ENCODE measurements at places on chromosomes 2 and 18.

DNA sequence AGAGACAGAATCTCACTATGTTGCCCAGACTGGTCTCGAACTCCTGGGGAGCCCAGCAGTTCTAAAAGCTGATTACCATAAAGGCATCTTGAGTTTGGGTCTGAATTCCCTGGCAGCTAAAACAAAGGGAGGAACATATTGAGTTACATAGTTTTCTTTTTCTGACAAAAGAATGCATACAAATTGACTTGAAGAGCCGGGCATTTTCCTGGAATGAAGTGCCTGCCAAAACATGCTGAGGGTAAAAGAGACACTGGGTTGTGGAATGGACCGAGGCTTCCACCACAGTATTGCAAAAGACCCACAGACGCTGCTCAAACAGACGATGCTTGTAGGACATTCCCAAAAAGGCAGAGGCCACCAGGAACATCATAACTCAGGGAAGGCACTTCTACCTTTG lies 35.1 kb upstream of the ROCK2 start:
- no peak for DNase-seq

GRCh38 chr2:106124905-106125549 lies 69.1 kb downstream of the UXS1 start:
- no peak for DNase-seq

DNA sequence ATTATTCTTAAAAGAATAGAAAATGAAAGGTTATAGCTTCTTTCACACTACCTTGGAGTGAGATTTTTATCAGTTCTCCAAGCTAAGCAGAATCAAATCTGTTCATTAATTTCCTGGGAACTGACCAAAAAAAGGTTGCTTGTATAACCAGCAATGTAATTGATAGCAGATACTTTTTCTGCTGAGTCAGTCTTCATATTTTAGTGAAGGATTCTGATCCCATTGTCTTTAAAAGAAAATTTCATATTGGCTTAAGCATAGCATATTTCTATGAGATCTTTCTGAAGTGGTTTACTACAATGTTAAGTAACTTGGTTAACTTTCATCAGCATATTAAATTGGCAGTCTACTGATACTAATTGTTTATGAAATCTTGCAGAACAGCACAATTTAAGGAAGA lies 338.0 kb downstream of the TMX3 start:
- no peak for DNase-seq

- DNase-seq, result no peak
Measured at GRCh38 chr2:119147776-119148715, 10.5 kb downstream of the C1QL2 start.

DNA sequence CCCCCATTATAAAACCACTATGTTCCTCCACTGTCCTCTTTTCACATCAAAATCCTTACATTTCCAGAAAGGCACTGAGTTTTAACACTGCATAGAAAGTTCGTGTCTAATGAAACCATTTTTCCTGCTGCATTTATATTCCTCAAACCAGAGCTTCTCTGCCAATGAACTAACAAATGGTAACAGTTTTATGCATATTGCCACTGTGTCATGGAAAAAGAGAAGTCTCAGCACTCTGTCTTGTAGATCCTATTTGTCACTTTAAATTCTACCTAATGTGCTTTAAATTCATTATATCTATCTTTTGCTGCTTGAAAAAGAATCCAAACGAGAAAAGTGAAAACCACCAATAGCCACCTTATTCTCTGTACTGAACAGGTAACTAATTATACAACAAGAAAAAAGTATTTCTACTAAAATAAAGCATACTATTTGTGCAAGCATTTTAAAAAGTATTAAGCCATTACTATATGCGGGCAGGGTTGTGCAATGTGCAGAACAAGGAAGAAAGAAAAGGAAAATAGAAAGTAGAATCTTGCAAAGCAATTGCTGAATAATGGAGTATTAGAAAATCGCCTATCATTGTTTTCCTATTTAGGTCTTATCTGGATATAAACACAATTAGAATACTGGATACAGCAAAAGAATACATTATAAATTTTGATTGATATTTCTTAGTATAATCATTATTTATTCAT lies 328.9 kb downstream of the ZEB2 start:
- DNase-seq, result no peak

DNA sequence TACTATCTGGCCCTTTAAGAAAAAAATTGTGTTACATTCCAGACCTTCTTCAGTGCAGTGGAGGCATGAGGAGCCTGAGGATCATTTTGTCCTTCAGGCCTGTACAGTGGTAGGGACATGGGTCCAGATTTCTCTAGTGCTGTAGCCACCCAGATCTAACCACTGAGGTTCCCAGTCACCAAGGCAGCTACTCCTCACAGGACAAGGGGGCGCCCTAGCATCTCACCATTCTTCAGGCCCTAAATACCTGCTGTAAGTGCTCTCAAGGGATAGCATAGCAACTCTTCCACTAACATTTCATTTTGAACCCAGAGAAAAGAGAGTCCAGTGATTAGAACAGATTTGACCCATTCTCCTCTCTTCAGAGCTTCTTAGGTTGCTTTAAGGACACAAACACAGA lies 1533.0 kb downstream of the LRP1B start:
- no peak for DNase-seq

DNA sequence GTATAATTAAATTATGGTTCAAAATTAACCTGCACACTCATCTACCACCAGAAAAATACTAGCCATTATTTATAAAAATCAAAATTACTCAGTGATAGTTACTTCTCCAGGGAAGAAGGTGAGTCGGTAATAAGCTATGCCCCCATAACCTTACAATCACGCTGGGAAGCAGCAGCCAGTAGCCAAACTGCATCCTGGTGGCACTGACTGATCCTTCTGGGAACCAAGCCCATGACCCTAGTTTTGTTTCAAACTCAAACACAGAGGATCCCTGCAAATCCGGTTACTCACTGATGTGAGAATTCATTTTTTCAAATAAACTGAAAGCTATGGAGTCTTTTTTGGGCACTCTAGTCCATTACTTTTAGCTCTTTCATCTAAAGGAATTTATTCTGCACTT lies 88.2 kb upstream of the VWC2L start:
- no peak for DNase-seq

GRCh38 chr2:71469403-71470398 lies 16.3 kb downstream of the DYSF start:
- DNase-seq, result no peak

GRCh38 chr2:26290001-26290400 lies 45.3 kb downstream of the HADHB start:
- no peak for DNase-seq

DNA sequence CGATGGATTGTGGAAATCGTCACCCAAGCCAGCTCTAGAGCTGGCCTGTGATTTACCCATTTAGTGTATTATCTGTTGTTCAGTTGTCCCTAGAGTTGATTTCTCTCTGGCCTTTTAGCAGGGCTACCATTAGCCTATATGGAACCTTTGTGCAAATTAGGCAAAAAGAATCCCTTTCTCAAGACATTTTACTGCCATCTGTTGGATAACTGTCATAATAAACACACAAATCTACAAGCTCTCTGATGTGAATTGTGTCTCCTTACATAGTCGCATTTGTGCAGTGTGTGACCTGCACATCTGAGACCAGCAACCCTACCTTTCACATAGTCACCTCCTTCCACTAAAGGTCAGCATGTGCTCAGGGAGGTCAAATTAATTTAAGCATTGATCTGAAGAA lies 34.0 kb downstream of the LOXHD1 start:
- DNase-seq, result no peak

- DNase-seq, result no peak
Measured at GRCh38 chr2:5984946-5985345, 292.8 kb downstream of the SOX11 start.

- DNase-seq, result no peak
Measured at GRCh38 chr18:39966275-39966674, 1988.8 kb upstream of the PIK3C3 start.

GRCh38 chr2:134674687-134675086 lies 44.1 kb downstream of the TMEM163 start:
- DNase-seq, result no peak

- DNase-seq, result no peak
Measured at GRCh38 chr2:238997684-238998083, 149.8 kb downstream of the TWIST2 start.

DNA sequence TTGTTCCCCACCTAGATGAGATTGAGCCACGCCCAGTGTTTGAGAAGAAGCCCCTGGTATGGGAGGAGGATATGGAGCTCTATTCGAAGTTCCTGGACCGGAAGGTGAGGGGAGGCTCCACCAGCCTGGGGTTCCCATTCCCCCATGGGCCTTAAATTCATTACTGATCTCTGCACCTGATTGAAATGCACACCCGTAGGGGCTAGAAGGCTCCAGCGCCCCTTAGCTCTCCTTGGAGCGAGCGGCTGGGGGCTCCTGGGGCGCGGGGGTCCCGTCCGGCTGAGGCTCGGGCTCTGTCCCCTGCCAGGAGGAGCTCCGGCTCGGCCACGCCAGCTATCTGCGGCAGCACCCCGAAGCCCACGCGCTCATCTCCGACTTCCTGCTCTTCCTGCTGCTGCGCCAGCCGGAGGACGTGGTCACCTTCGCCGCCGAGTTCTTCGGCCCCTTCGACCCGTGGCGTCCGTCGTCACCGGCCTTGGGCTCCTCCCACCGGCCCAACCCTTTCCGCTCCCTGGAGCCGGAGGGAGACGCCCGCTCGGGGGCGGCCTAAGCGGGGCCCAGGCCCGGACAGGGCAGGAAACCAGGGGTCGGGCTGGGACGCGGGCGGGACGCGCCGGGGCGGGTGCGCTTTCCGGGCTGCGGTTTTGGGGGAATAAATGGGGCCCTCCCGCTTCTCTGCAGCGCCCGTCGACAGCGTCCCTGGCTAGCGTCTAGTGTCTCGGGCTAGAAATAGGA lies 10.9 kb downstream of the CATIP start:
- DNase-seq, result no peak

- DNase-seq, result no peak
Measured at GRCh38 chr2:221845021-221845365, 272.9 kb upstream of the EPHA4 start.

DNA sequence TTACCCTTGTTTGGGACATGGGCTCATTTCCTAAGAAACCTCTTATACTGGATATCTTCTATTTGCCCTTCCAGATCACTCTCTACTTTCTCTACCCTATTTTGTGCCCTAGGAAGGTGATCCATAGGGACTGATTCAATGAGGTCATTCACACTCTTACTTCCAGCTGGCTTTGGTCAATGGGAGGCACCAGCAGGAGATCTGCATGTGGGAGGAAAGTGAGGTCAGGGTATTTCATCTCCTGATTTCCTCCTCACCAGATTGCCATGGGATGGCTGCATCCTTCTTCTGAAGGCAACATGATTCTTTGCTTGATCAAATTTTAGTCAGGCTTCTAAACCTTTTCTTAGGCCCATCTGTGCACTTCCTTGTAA lies 15.2 kb downstream of the M1AP start:
- no peak for DNase-seq

DNA sequence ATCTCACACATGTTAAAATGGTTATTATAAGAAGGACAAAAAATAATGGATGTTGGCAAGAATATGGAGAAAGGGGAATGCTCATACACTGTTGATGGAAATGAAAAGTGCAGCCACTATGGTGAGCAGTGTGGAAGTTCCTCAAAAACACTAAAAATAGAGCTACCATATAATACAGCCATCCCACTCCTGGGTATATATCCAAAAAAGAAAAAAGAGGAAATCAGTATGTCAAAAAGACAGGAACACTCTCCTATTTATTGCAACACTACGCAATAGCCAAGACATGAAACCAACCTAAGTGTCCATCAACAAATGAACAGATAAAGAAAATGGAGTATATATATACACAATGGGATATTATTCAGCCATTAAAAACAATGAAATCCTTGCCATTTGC lies 642.6 kb downstream of the RNF144A start:
- no peak for DNase-seq

- DNase-seq, result no peak
Measured at GRCh38 chr2:113876503-113877387, 13.1 kb upstream of the ACTR3 start.

DNA sequence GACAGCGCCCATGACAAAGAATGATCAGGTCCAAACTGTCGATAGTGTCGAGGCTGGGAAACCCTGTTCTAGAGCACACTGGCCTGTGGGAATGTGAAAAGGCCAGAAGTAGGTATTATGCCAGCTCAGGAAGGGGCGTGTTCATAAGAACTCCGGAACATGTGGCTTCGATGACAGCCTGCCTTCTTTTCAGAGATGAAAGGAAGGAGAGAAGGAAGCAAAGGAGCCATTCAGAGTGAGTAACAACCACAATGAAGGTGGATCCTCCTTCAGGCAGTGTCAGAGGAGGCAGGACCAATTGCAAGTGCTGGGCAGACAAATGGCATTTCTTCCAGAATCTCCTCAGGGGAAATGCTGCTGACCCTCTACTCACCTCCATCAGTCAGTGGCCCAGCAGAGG lies 58.5 kb downstream of the NCKAP5 start:
- DNase-seq, result no peak

- no peak for DNase-seq
Measured at GRCh38 chr2:69141061-69141460, 128.1 kb downstream of the ANTXR1 start.

DNA sequence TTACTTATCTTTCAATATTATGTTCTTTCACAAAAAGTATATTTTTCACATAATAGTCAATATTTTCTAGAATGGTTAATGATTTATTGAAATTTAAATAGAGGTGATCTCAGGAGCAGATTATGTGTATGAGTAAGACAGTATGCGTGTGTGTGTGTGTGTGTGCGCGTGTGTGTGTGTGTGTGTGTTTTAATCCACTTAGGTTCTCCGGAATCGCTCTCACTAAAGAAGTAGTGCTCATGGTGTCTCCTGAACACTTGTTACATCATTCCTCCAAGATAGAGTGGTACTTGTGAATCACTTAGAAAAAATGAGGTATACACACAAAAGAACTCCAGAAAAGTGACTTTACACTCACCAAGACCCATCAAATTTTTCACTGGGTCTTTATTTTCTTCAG lies 91.0 kb upstream of the KCNH7 start:
- DNase-seq, result no peak

Measured in fibroblast of the conjunctiva (primary cell).